ENCODE measurements at places on chromosomes 2 and 18. TPM values are rescaled to one million over a fixed set of nuclear protein-coding genes. Genes with fewer than 3 reads are reported as not detected.

Gene CD207
- total RNA-seq: 0.28 TPM

Gene NEU2
- not detected for total RNA-seq

Gene ATP6V1C2
- total RNA-seq: 4.0 TPM

Gene CCDC148
- total RNA-seq: not detected

Gene ABCG8
- total RNA-seq: not detected

Gene C2orf72
- 0.19 TPM for total RNA-seq

Gene POTEI
- 0.46 TPM for total RNA-seq

Gene UGT1A4
- not detected for total RNA-seq

Gene THSD7B
- total RNA-seq: 12.9 TPM

Gene RSAD2
- 3.5 TPM for total RNA-seq

Gene C2orf80
- not detected for total RNA-seq

Gene KCNJ13
- not detected for total RNA-seq

Gene LYG2
- total RNA-seq: not detected

Gene ABCG5
- not detected for total RNA-seq

Gene APCDD1
- total RNA-seq: 206 TPM

Gene HOXD12
- total RNA-seq: not detected

Gene PFN4
- not detected for total RNA-seq

Gene DOK6
- total RNA-seq: 0.19 TPM

Gene DNAH6
- 0.16 TPM for total RNA-seq

Gene LGALSL
- total RNA-seq: 8.0 TPM

Gene DPP4
- total RNA-seq: 11.7 TPM

Gene CLASP1
- 56.4 TPM for total RNA-seq

Gene ZNF804A
- total RNA-seq: not detected

Gene GAL3ST2
- 0.50 TPM for total RNA-seq

Gene INHBB
- total RNA-seq: 41.4 TPM

Gene ASPRV1
- 5.2 TPM for total RNA-seq

Gene CETN1
- not detected for total RNA-seq
